ENCODE measurements at places on chromosomes 1 and 21.

DNA sequence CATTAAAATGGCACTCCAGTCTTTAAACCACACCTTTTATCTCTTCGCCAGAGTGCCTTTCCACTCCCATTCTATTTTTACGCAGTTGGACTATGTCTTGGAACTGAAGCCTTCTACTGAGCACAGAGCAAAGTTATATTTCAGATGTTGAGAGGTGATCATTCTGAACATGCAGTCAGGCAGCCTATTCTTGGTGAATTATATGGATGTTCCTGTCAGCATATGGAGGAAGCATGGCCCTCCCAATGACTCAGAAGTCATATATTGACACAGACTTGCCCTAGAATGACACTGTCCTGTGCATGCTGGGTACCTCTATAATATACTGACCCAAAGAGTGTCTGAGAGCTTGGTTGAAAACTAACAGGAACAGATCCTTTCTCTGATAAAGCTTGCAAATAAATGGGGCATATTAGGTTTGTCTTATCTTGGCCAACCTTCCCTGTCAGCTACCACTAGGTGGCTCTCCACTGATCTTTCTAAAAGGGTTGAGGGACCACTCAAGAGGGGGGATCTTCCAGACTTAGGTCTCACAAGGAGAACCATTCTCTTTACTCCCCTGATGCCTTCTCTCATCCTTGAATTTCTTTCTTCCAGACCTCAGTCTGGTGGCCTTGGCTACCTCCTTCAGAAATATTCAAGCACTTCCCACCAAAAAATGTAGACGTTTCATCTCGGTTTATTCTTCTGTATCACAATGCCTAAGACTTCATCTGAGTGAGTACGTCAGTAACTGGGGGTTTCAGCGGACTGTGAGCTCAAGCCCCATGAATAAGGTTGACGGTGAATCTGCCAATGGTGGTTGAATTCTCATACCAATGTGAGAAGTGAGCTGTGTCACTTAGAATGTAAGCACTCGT, 11.8 kb upstream of the ALG14 start:
- peak; percentile 23 for DNase-seq

DNA sequence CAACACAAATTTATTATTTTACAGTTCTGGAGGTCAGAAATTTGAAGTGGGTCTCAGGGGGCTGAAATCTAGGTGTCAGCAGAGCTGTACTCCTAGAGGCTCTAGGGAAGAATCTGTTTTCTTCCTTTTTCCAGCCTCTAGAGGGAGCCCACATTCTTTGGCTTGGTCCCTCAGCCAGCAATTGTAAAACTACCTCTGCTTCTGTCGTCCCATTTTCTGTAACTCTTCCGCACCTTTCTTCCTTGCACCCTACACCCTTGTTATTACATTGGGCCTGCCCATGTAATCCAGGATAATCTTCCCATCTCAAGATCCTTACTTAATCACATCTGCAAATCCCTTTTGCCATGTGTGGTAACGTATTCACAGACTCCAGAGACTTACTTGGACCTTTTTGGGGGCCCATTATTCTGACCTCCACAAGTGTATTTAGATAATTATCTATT, 24.8 kb upstream of the THEM4 start:
- peak; percentile 63 for DNase-seq

- no peak for DNase-seq
Measured at GRCh38 chr21:44557491-44558328, 885 bp downstream of the KRTAP10-3 start.

DNA sequence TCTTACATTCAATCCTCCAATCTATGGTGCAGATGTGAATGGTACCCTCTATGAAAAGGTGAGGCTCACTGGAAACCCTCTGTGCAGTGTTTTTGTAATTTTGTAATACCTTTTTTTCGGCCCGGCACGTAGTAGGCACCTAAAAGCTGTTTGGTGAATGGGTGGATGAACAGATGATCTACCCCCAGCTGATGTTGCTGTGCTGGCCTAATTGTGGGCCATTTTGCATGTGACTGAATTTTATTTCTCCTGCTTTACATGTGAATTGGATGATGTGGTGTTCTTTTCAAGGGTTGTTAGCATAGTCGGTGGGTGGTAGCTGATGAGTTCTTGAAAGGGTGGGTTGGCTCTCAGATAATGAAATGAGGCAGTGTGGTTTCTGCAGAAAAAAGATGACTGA, 10.4 kb downstream of the KDM4A start:
- no peak for DNase-seq

DNA sequence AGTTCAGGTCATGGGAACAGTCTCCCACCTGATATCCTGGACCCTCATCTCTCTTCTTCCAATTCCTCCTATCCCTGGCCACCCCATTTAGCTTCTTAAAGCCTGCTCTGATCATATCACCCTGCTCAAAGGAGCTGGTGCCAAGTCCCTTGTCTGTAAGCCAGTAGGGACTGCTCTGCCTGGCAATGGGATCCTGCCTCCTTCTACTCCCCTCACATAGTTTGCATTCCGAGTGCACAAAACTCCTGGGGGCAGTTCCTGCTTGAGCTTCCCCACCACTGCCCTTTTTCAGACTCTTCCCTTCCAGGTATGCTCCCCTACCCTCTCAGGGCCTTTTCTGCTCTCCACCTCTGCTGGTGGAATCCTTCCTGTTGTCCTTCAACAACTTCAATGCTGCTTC, 48.1 kb downstream of the NGF start:
- DNase-seq, result no peak

- no peak for DNase-seq
Measured at GRCh38 chr21:33214056-33214455, 15.7 kb upstream of the IFNAR2 start.

DNA sequence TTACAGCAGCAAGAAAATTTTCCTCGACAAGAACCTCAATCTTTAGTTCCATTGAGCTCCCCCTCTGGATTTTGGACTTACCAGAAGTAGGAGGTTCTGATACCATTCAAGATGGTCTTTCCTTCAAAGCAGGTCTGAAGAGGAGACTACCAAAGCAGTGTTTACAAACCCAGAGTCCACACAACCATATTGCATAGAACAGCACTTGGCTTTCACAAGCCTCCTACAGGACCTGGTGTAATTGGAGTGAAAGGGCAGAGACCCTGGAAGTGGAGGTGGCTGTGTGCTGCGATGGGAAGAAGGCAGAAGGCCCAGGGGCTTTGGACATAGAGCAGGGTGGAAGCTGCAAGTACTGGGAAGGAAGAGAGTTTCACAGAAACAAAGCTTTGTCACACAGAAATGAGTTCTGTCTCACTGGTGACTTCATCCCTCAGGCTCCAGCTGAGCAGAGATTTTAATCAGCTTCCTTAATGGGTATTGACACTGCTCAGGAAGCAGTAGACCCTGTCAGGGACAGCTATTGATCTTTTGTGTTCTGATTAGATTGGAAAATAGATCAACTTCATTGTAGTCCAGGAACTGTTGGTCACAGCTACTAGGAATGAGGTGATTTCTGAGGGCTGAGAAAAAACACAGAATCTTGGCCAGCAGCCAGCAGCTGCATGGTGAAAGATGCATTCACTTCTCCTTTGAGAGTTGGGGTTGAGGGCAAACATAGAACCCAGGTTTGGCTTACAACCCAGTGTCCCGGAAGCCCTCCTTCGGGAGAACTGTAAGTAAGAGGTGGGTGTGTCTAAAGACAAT, 124.0 kb downstream of the SYT2 start:
- peak; percentile 70 for DNase-seq

GRCh38 chr21:42346866-42347600, 3.8 kb downstream of the TFF2 start:
- no peak for DNase-seq

GRCh38 chr1:185291652-185292051, 25.4 kb downstream of the IVNS1ABP start:
- DNase-seq, result no peak

- no peak for DNase-seq
Measured at GRCh38 chr1:19749685-19750084, 50.0 kb downstream of the TMCO4 start.

GRCh38 chr21:39441502-39442475, 3.8 kb downstream of the LCA5L start:
- DNase-seq, result peak; percentile 41

- no peak for DNase-seq
Measured at GRCh38 chr1:175853681-175854080, 110.3 kb upstream of the TNR start.

- no peak for DNase-seq
Measured at GRCh38 chr21:46421756-46422555, 36.7 kb upstream of the DIP2A start.

GRCh38 chr1:199002661-199003060, 363.8 kb downstream of the PTPRC start:
- DNase-seq, result peak; percentile 32

DNA sequence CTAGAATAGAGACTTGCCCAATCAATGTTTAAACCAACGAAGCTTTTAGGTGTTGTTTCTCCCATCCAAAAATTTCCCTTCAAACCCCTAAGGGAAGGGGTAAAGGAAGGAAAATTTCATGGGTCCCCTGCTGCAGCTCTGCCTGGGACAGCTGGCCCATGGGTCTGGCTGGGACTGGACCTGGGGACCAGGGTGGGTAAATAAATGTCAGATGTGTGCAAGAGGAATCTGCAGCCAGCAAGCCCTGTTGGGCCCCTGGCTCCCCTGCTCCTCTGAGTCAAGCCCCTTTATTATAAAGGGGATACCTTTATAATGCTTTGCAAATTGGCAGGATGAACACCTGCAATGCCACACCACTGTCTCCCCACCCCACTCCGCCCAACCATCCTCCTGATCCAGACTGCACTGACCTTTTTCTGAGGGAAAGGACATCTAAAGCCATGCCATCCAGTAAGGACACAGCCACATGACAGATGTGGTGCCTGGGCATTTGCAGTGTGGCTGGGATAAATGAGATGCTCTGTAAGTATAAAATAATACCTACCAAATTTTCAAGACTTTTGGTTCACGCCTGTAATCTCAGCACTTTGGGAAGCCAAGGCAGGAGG, 1.9 kb upstream of the TMEM125 start:
- no peak for DNase-seq

GRCh38 chr1:167905182-167905581, 8.8 kb downstream of the ADCY10 start:
- DNase-seq, result no peak

- no peak for DNase-seq
Measured at GRCh38 chr1:22350924-22351767, 100.5 kb upstream of the ZBTB40 start.

- DNase-seq, result no peak
Measured at GRCh38 chr1:27275696-27276095, 41.3 kb downstream of the WDTC1 start.

- DNase-seq, result no peak
Measured at GRCh38 chr1:89733748-89734147, 87.1 kb upstream of the LRRC8D start.

- DNase-seq, result peak; percentile 54
Measured at GRCh38 chr1:207240325-207241101, 81.0 kb upstream of the CD55 start.
